ENCODE measurements at places on chromosomes 2 and 18.

DNA sequence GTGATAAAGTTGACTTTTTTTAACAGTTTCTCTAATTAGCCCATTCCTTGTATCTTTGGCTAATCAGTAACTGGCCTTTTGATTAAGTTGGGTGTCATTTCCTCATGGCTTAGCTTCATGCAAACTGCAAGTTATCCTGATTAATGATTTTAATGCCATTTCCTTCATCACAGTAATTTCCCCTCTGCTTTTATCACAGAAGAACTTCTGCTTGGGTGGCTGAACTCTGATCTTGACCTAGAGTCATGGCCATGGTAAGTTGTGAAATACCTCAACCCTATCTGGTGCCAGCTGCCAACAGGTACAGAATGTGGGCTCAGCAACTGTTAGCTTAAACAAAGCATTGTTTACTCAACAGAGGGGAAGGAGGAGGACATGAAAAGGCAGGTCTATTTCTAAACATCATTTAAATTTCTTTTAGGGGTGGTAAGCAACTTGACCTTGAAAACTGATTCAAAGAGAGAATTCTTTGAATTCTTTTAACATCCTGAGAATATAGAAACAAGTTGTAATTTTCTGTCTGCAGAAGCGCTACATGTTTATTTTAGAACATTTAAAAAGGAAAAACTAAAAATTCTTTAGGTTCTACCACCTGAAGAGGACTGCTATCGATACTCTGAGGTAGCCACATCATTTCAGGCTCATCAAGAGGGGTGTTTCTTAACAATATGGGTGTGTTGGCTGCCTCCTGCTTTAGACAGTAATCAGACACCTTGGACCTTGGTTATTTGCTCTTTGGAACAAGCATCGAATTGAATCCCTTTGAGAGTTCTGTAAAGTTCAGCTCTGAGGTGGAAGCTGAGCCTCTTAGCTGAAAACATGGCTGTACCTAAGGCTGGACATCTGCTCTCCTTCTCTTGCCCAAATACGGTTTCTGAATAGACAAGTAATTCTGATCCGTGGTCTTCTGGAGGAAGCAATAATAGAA is 39.7 kb downstream of the ANXA4 start:
- no peak for DNase-seq

GRCh38 chr2:218896501-218897393 is 16.1 kb downstream of the WNT10A start:
- no peak for DNase-seq

GRCh38 chr2:127508631-127509034 is 17.7 kb downstream of the IWS1 start:
- no peak for DNase-seq

DNA sequence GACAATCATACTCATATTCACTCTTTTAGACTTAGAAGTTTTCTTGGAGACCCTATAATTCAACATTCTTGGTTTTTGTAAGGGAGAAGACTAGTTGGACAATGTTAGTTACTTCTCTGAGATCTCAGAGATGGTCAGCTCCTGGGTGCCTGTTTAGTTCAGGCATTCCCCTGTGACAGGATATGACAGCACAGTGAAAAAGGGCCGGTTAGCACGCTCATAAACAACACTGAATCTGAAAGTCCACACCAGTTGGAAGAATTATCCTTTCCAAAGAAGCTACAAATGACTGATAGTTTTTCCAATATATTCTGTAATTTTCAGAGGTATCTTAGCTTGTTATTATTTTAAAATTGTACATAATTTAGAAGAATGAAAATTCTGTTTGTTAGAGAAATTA is 75.7 kb downstream of the ADAM23 start:
- DNase-seq, result no peak

DNA sequence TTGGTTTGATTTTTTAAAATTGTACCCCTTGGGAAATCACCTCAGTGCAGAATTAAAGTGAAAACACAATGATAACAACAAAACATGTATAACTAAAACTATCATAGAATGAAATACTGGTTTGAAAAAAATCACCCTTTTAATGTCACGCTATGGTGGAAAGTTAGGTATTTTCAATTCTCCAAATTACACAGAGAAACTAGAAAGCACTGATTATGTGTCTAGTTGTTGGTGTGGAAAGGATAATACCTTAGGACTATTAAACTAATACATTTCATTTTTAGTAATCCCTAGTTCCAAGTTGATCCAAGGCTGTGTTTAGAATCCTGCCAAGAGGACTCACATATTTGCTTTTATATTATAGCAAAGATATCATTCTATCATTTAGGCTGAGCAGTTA is 71.2 kb downstream of the NUP35 start:
- DNase-seq, result no peak

DNA sequence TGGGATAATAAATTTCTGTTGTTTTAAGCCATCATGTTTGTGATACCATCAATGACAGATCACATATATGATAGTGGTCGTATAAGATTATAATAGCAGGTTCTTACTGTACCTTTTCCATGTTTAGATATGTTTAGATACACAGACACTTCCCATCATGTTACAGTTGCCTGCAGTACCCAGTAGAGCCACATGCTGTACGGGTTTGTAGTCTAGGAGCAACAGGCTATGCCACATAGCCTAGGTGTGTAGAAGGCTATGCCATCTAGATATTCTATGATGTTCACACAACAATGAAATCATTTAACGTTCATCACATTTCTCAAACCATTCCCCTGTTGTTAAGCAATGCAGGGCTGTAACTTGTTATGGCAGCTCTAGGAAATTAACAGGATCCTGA is 132.9 kb upstream of the SH3BP4 start:
- DNase-seq, result no peak

GRCh38 chr2:9991829-9992273 is 40.4 kb downstream of the GRHL1 start:
- DNase-seq, result no peak

- DNase-seq, result no peak
These were observed 461.0 kb downstream of the EIPR1 start for GRCh38 chr2:2916621-2917020.

GRCh38 chr2:134973241-134974138 is 54.9 kb downstream of the CCNT2 start:
- DNase-seq, result no peak

GRCh38 chr2:49131801-49132200 is 22.5 kb downstream of the FSHR start:
- no peak for DNase-seq

- DNase-seq, result no peak
These were observed 202.6 kb downstream of the TGIF1 start for GRCh38 chr18:3652380-3653262.

DNA sequence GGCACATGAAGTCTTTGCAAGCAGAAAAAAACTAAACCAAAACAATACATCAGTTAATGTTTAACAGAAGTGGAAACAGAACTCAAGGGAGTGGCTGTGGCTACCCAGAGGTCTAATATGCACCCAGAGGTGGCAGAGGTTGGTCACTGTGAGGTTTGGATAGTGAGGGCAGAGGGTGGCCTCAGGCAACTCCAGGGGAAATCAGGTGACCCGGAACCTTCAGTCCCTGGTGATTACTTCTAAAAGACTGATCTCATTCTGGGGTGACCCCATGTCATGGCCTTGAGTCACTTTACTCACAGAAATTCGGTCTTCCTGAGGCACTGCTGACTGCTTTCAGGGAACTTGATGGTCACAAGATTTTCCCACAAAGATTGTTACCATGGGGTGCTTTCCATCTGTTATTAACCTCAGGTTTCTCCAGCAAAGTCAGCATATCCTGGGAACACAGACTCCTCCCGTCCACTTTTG is 99.4 kb downstream of the TMEM17 start:
- DNase-seq, result no peak

GRCh38 chr2:127193164-127193966 is 26.7 kb downstream of the CYP27C1 start:
- DNase-seq, result peak; percentile 77

GRCh38 chr2:107627164-107627563 is 199.5 kb upstream of the RGPD4 start:
- no peak for DNase-seq

GRCh38 chr18:74817576-74817975 is 219.9 kb downstream of the ZNF407 start:
- DNase-seq, result no peak

GRCh38 chr2:28449126-28449487 is 46.8 kb upstream of the PLB1 start:
- DNase-seq, result no peak

DNA sequence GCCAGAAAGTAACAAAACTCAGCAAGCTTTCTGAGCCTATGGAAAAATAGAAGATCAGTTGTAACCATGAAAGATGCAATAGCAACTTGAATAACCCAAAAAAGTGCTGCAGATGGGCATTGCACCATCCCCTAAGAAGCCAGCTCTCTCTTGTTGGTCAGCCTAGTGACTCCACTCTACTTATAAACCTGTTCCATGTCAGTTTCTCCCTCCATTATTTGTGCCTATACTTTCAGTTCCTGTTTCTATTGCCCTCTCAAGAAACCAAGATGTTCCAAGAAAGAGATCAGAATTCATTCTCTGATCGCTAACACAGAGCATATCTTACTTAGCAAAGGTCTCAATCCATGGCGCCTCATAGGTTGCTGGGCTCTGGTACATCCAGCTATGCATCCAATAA is 170.3 kb upstream of the MAP2 start:
- DNase-seq, result no peak

GRCh38 chr2:18430996-18431748 is 129.3 kb downstream of the RDH14 start:
- no peak for DNase-seq

GRCh38 chr18:37672932-37673595 is 107.5 kb upstream of the CELF4 start:
- DNase-seq, result no peak

GRCh38 chr2:177338177-177338721 is 54.3 kb upstream of the AGPS start:
- no peak for DNase-seq

DNA sequence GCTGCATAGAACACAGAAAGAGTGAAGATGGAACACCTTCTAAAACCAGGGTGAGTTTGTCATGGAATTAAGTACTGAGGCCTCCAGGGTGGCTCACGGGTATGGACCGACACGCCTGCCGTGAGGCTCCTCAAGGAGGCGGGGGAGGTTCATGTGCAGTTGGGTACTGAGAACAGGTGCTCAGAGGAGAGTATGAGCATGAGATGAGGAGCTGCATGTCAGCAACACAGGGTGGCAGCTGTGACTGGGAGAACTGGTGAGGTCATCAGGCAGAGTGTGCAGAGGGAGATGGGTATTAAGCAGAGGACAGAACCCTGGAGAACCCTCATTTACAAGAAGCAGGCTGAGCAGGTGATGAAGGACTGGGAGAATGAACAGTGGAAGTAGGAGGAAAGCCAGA is 63.2 kb upstream of the KLHL29 start:
- no peak for DNase-seq
